Pons (tissue), 1 donor: ENCODE measurements at places on chromosomes 1 and 21.

- no peak for DNase-seq
Observed at GRCh38 chr1:12521096-12521495, 96.9 kb downstream of the DHRS3 start.

DNA sequence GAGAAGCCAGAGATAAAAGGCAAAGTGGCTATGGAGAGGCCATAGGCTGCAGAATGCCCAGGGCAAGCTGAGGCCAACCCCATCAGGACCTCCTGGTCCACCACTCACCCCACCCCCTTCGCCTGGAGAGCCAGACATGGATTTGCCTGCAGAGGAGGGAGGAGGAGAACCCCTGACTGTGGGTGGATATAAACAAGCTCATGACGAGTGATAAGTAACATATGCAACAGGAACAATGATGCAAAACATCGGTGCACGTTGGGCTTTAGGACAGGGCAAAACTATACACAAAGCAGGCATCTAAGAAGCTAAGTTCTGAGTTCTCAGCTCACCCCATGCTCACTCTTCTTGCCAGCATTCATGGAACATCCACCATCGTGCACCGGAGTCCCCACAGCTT lies 150.3 kb downstream of the ETS2 start:
- DNase-seq, result no peak

- no peak for DNase-seq
Observed at GRCh38 chr1:98453066-98453465, 208.5 kb upstream of the SNX7 start.

DNA sequence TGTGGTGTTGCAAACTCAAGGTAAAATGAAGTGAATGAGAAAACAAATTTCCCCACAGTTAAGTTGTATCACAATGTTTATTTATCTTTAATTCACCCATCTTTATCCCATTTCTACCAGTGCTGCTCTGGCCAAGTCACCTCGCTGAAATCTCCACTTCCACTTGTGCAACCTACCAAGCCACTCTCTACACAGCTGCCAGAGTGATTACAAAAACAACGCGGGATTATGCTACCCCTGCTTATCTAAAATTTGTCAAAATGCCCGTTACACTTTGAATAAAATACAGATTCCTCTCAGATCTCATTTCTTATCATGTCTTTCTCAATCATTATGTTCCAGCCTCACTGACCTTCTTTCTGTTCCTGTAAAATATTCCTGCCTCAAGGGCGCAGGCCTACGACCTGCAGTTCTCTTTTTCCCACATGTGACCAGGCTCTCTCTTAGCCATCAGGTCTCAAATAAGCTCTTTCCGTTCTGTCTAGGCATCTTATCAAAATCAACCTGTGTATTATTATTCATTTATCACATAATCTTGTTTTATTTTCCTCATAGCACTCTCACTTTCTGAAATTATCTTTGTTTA lies 95.6 kb downstream of the NTMT2 start:
- DNase-seq, result no peak

DNA sequence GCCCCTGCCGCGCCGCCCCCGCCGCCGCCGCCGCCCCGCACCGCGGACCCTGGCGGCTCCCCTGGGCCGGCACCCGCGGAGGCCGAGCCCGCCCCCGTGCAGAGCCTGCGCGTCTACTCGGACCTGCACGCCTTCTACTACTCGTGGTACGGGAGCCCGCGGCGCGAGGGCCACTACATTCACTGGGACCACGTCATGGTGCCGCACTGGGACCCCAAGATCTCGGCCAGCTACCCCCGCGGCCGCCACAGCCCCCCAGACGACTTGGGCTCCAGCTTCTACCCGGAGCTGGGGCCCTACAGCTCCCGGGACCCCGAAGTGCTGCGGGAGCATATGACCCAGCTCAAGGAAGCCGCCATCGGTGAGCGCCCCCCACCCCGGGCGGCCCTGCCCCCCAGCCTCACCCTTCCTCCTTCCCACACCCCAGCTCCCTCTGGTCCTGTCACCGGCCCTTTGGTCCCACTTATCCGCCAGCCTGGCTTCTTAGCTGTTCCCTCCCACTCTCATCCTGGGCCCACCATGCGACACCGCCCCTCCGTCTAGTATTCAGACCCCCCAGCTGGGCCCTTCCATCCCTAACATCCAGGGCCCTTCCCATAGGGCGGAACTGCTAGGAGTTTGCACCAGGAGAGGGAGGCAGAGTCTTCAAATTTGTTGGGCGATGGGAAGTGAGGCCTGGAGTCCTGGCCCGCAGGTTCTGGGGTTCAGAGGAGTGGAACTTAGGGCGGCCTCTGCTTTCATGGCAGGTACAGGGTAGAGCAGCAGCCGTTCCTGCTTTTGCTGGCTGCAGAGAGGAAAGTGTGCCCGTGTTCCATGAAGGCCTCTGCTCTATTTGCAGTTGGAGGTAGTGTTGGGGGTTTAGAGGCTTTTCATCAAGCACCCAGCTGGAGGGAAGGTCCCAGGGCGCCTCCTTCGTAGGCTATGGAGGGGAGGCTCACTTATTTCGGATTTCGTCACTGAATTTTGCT lies 1.0 kb downstream of the MANEAL start:
- no peak for DNase-seq

DNA sequence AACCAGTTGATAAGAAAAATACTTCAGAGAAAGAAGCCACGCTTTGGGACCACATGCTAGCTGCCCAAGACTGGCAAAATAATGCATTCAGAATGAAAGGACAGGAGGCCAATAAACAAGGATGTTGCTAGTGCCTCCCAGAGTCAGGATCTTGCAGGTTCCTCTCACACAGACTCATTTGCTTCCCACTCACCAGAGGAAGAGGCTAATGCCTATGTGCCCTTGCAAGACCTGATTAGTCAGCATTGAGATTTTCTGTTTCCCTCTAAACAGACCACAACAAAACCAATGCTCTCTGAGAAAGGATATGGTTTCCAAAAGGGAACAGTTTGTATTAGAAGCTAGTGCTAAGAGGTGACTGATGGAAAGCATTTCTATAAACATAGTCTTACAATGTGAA lies 85.7 kb downstream of the NRDC start:
- DNase-seq, result peak; percentile 54

DNA sequence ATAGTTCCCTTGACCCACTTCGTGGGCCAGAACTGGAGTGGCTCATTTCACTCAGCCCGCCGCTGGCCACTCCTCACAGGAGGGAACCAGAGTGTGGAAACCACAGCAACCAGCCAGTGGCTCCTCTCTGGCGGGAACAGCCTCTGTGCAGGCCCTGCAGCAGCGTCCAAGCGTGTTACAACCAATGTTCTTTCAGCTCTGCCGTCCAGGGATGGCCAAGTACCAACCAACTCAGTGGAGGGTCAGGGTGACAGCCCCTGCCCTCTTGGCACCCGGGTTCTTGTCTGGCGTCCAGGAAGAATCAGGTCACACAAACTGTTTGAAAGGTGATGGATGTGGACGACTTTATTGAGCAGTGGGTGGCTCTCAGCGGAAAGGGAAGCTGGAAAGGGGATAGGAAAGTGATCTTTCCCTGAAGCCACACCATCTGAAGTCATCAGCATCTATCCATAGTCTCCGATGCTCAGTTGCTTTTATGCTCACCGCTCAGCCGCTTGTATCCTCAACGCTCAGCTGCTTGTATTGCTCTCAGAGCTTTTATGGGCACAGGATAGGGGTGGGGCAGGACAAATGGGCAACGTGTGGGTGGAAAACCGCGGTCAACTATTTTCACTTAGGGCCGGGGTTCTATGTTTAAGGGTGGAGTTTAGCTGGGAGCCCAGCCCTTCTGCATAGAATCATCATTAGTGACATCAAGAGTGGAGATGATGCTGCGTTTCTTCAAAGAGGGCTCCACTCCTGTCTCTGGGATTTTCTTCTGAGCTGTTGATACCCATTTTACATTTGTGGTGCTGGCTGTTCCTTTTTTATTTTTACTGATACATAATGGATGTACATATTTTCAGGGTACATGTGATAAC lies 250.2 kb downstream of the RRAGC start:
- no peak for DNase-seq

- DNase-seq, result no peak
Observed at GRCh38 chr1:14707531-14708445, 109.3 kb downstream of the KAZN start.

GRCh38 chr21:29961291-29962027 lies 21.7 kb upstream of the GRIK1 start:
- no peak for DNase-seq

GRCh38 chr1:98398649-98399048 lies 262.9 kb upstream of the SNX7 start:
- no peak for DNase-seq

DNA sequence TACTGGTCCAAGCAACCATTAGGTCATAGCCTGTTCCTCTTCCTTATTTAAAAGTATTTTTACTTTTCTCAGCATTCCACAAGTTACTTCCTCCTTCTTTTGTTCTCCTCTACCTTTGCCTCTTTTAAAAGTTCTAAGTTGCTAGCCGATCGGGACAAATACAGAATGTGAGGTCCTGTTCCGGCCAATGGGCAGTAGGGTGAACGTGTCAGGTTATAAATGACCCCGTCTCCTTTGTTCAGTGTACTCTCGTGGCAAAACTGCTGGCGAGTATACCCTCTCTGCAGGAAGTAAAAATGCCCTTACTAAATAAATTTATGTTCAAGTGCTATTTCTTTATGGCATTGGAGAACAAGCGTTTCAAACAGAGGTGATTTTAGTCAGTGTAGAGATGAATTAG lies 2.5 kb downstream of the ADCY10 start:
- DNase-seq, result peak; percentile 15

DNA sequence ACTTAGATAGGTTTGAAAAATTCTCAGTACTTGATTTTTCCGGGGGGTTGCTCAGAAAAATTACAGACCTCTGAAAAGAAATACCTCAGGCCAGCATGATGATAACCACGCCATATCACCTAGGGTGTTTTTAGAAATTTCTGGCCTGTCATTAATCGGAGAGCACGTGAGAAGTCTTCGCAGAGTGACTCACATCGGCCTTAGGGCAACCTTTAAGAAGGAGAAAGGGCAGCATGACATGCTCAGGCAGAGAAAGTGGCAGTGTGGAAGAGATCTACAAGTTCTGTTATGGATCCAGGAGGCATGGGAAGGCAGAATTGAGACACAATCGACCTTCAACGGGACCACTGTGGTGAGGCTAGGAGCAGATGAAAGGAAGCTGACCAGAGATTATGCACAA lies 506.3 kb downstream of the LMO4 start:
- DNase-seq, result no peak

- no peak for DNase-seq
Observed at GRCh38 chr1:230744382-230744781, 2.8 kb upstream of the CAPN9 start.

- no peak for DNase-seq
Observed at GRCh38 chr1:201469645-201470074, 672 bp upstream of the PHLDA3 start.

DNA sequence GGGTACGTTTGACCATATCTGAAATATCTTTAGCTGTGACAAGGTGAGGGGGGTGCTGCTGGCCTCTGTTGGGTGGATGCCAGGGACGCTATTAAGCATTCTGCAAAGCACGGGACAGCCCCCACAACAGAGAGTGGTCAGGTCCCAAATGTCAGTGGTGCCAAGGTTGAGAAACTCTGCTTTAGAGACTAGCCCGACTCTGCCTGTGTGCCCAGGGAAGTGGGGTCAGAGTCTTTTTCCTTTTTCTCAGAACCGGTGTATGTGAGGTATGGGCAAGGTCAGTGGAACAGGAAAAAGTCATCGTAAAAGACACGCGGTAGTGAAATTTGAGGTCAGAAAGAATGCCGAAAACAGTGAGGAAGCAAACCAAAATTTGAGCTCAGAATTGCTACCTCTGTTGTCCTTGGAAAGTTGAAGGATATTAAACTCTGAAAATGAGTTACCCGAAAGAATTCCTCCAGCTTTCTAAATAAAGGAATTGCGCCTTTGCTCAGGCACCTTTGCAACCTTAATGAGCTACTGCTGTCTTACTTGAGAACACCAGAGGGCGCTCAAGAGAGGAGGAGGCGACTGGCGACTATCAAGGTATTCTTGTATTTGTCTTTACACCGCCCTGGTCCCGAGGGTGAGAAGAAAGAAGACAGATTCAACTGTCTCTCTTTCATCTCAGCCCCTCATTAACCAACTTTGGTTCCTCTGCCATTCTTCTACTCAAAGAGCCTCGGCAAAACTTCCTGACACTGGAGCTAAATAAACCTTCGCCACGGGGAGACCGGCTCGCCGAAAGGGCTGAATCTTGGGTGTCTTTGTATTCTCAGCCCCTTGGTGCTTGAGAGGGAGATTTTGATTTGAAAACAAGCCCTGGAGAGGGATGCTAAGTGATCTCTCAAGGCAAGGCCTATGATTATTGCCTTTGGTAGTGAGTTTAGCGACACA lies 85.4 kb upstream of the OLIG2 start:
- peak; percentile 68 for DNase-seq

DNA sequence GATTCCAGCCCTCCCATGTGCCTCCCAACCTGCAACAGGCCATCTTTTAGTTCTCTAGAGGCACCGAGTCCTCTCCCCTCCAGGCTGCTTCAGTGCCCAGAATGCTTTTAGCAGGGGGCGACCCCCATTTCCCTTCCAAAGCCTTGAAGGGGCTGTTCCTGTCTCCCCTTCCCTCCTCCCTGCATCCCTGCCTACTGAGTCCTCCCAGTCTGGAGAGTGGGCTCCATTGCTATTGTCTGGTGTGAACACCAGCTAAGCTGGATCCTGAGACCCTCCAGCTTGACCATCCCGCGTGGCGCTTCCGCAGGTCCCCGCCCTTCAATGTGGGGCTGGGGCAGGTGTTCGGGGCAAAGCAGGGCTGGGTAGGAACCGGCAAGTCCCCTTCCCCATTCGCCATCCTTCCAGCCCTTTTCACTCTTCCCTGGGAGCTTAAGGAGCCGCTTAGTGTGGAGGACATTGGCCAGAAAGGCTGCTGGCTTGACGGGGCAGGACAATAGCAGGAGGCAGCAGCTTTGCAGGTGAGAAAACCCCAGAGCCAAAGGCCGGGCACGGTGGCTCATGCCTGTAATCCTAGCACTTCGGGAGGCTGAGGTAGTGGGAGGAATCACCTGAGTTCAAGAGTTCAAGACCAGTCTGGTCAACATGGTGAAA lies 32.2 kb downstream of the PADI6 start:
- no peak for DNase-seq

GRCh38 chr1:15432324-15432723 lies 5.9 kb upstream of the CTRC start:
- DNase-seq, result no peak

DNA sequence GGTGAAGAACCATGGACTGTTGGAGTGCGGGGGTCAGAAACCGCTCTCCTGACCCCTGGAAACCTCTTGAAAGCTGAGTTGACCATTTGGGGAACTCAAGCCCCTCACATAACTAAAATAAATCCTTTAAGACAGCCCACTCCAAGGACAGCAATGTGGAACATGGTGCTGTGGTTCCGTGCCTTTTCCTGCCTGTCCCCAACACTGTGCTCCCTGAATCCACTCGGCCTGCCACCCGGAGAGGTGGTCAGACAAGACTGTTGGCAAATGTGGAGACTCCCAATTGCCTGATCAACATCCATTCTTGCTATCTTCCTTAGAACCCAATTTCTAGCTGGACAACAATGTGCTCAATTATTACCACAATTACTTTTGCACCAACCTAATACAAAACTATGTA lies 286.0 kb downstream of the NPHP4 start:
- no peak for DNase-seq

- no peak for DNase-seq
Observed at GRCh38 chr1:221449801-221450470, 292.0 kb downstream of the DUSP10 start.
